Lung (tissue), 17 donors: ENCODE measurements at places on chromosomes 1 and 21. TPM values are rescaled to one million over a fixed set of nuclear protein-coding genes. Genes with fewer than 3 reads are reported as not detected.

TIAM1 gene
- total RNA-seq = 15.3 TPM

OR4F16 gene
- total RNA-seq = not detected

GIPC2 gene
- total RNA-seq = 2.4 TPM

SMIM1 gene
- 8.0 TPM for total RNA-seq

PPIE gene
- total RNA-seq = 55.5 TPM

UQCRH gene
- 159 TPM for total RNA-seq

ARMH1 gene
- 9.7 TPM for total RNA-seq

GRCh38 chr1:20233866-20234265, 47.5 kb upstream of the PLA2G2C start:
- no peaks in the 10 kb centered on the region for H3K36me3 ChIP-seq
- H3K27ac ChIP-seq = no peak overlapping the region

- H3K4me3 ChIP-seq = peak overlapping the region; percentile 81
- peak; percentile 57 for DNase-seq
- peaks cover 4% of the 10 kb centered on the region for H3K4me1 ChIP-seq
- H3K27ac ChIP-seq = peak overlapping the region; percentile 63
- H3K27me3 ChIP-seq = no peaks in the 10 kb centered on the region
Measured at GRCh38 chr1:108560189-108560873, 431 bp downstream of the EEIG2 start.

DNA sequence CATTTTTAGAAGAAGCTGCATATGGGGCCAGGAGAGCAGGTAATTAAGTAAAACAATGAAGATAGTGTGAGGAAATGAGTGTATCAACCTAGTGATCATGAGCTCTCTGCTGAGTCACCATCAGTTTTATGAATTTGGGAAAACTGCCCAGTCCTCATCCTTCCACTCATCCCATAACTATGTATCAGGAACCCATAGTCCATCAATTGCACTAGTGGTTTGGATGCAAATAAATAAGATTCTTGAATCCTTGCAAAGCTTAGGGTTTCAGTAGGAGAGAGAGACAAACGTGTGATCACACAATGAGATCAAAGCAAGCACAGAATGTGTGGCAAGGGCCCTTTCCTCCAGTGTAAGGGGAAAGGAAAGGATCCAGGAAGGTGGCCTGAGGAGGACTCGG, 145.6 kb downstream of the ZZZ3 start:
- no peaks in the 10 kb centered on the region for H3K27me3 ChIP-seq
- no peak for DNase-seq
- no peak overlapping the region for H3K27ac ChIP-seq
- H3K4me3 ChIP-seq = no peak overlapping the region

DNA sequence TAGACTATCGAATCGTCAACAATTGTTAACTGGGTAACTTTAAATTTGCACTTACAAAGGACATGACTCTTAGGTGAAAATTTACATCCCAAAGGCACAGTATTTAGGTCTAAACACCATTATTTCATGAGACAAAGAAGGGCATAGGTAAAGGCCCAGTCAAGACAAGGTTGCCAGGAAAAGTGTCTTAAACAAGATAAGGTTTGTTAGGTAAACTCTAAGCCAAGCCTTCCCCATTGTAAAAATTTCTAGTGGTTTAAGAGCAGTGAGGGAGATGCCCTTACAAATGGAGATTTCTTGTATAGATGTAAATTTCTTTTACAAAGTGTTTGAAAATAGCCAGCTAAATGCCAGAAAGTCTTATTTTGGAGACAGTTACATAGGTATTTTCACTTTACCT, 36.9 kb upstream of the FNBP1L start:
- H3K4me3 ChIP-seq = no peak overlapping the region
- H3K36me3 ChIP-seq = no peaks in the 10 kb centered on the region
- no peak overlapping the region for H3K27ac ChIP-seq

GRCh38 chr1:147567594-147568381, 26.5 kb downstream of the BCL9 start:
- peak; percentile 32 for DNase-seq
- H3K27me3 ChIP-seq = no peaks in the 10 kb centered on the region

- no peaks in the 10 kb centered on the region for H3K4me1 ChIP-seq
- no peak for DNase-seq
- no peak overlapping the region for H3K4me3 ChIP-seq
- peaks cover 8% of the 10 kb centered on the region for H3K36me3 ChIP-seq
- H3K27ac ChIP-seq = no peak overlapping the region
Measured at GRCh38 chr1:24454673-24455072, 39.1 kb downstream of the NIPAL3 start.

DNA sequence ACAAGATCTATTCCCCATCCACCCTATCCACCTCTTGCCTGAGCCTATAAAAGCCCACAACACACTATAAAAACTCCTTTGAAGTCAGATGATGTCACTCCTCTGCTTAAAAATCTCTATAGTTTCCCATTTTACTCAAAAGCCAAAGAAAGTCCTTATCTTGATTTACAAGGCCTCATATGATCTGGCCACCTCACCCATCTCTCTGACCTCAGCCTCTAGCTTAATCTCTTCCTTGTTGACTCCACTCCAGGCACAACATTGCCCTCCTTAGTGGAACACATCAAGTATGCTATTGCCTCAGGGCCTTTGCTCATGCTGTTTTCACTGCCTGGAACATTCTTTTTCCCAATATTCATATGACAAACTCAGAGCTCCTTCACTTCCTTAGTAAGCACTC, 33.3 kb downstream of the ZNF281 start:
- H3K4me1 ChIP-seq = peaks cover 5% of the 10 kb centered on the region
- no peak overlapping the region for H3K4me3 ChIP-seq
- H3K27ac ChIP-seq = no peak overlapping the region
- H3K36me3 ChIP-seq = no peaks in the 10 kb centered on the region
- DNase-seq = no peak

GRCh38 chr21:43866659-43867331, 1.8 kb downstream of the AGPAT3 start:
- DNase-seq = no peak
- no peak overlapping the region for H3K4me3 ChIP-seq
- peak overlapping the region; percentile 65 for H3K27ac ChIP-seq
- peaks cover 3% of the 10 kb centered on the region for H3K36me3 ChIP-seq

DNA sequence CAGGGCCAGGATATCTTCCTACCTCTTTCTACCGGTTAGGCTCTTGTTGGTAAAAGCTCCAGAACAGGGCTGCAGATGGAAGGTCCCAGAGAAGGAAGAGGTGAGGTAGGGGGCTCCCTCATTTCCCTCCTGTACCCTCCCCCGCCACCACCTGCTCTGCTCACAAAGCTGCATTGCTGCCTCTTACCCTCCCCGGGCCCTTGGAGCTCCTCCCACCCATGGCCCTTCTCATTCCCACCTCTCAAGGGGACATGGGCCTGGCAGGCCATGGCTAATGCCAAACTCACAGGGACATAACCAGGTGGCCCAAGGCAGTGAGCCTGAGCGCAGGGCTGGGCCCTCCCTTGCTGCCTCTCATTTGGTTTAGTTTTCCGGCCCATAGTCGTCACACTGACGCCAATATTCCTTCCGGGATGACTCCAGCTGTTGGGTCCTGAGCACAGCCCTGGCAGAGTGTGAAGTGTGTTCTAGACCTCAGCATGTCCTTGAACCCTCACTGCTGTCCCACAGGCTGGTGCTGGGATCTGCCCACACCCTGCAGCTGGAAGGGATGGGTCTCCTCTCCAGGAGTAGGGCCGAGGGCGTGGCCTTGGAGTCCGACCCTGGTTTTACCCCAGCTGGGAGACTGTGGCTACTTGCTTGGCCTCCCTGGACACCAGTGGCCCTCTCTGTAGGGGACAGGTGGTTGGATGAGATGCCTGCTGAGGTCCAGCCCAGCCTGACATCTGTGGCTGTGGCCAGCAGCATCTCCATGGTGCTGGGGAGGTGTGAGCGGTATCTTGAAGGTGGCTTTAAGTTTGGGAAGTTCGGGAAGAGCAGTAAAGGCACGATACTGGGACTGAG, 104.6 kb downstream of the ARHGEF10L start:
- H3K4me1 ChIP-seq = no peaks in the 10 kb centered on the region
- H3K4me3 ChIP-seq = no peak overlapping the region
- H3K27me3 ChIP-seq = no peaks in the 10 kb centered on the region

DNA sequence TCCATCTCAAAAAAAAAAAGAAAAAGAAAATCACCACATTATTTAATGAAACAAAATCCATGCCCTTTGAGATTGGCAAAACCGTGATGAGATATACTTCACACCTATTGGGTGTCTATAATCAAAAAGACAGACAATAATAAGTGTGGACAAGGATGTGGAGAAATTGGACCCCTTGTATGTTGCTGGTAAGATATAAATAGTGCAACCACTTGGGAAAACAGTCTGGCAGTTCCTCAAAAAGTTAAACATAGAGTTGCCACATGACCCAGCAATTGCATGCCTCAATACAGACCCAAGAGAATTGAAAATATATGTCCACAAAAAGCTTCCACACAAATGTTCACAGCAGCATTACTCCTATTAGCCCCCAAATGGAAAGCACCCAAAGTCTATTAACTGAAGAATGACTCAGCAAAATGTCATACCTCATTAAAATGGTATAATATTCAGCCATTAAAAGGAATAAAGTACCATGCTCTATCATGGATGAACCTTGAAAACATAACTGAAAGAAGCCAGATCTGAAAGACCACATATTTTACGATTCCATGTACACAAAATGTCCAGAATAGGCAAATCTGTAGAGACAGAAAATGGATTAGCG, 24.3 kb downstream of the LMOD1 start:
- no peak for DNase-seq

GRCh38 chr1:1067860-1068516, 6.1 kb downstream of the RNF223 start:
- H3K27ac ChIP-seq = no peak overlapping the region
- no peak overlapping the region for H3K4me3 ChIP-seq
- no peak for DNase-seq

- H3K27me3 ChIP-seq = no peaks in the 10 kb centered on the region
- peak; percentile 85 for DNase-seq
- H3K4me1 ChIP-seq = peaks cover 49% of the 10 kb centered on the region
- H3K4me3 ChIP-seq = peak overlapping the region; percentile 95
Measured at GRCh38 chr1:156499194-156499841, 1.3 kb downstream of the MEF2D start.

- H3K27ac ChIP-seq = peak overlapping the region; percentile 9
- H3K27me3 ChIP-seq = no peaks in the 10 kb centered on the region
- peaks cover 21% of the 10 kb centered on the region for H3K4me1 ChIP-seq
- H3K36me3 ChIP-seq = no peaks in the 10 kb centered on the region
- DNase-seq = no peak
Measured at GRCh38 chr1:27513958-27514357, 24.0 kb upstream of the WASF2 start.

DNA sequence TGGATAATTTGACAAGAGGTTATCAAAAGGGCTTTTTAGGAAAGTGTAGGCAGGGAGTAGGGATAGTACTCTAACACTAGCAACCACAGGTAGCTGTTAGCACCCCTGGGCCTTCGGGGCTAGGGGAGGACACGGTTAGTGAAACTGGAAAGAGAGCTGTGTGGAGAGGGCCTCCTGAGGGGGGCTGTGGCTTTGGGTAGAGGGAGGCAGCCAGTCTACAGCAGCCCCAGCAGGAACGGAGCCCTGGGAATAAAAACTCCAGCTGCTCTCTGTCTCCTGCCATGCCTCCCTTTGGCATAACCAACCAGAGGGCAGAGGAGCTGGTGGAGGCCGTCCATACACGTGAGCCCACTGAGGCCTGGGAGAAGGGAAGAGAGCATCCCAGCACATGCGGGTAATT, 223.2 kb downstream of the FOXD2 start:
- DNase-seq = no peak
- H3K27ac ChIP-seq = no peak overlapping the region
- H3K27me3 ChIP-seq = no peaks in the 10 kb centered on the region
- no peaks in the 10 kb centered on the region for H3K36me3 ChIP-seq
- H3K4me3 ChIP-seq = no peak overlapping the region
- no peaks in the 10 kb centered on the region for H3K4me1 ChIP-seq
